CD4-positive, alpha-beta T cell treated with Interferon gamma for 1 hour (primary cell): ENCODE measurements at places on chromosomes 1 and 21.

GRCh38 chr1:54927472-54928240 lies 40.7 kb upstream of the DHCR24 start:
- no peak for DNase-seq

- peak; percentile 79 for DNase-seq
Observed at GRCh38 chr1:179025975-179026812, 500 bp downstream of the FAM20B start.

GRCh38 chr1:186568221-186568620 lies 107.3 kb upstream of the PDC start:
- no peak for DNase-seq

DNA sequence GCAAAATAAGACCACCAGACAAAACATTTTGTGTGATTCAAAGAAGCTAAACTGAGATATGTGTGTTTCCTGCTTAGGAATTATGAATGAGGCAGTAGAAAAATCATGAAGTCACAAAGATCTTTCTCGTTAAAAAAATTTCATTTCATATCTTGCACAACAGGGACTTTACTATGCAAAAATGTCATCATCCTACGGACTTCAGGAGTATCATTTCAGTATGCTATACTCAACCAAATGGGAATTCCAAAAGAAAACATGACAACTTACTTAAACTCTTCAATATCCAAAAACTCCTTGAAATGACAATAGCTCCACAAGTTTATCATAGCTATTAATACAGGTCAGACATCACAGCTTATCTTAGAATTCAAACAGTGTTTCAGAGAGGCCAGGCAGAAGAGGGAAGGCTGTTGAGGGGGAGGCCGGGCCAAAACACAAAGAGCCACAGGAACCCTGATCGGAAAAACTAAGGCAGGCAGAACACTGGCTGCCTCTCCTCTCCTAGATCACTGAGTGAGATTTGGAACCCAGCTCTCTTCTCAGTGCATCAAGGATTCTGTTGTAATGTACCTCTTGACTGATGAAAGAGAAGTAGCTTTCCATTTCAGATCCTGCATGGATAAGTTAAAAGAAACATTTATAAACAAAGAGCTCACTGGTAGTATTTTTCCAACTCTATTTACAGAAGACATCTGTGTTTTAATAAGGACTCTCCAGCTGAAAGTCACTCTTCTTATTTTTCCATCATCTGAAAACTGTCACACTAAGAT lies 66.9 kb downstream of the TESK2 start:
- no peak for DNase-seq

DNA sequence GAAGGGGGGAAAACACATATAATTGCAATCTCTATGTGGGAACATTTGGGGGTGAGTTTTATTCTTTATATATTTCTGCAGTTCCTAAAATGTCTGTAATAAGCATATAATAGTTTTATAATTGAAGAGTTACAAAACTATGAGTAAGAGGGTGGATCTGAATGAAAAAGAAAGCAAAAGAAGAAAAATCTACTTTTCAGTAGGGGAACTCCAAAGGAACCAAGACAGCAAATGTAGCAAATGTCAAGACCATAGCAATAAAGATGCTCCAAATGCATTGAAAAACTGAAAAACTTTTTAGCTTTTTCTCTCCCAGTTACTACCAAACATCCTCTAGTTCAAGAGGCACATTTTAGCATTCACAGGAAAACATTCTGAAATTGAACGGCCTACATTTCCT lies 434.8 kb downstream of the LMO4 start:
- no peak for DNase-seq

DNA sequence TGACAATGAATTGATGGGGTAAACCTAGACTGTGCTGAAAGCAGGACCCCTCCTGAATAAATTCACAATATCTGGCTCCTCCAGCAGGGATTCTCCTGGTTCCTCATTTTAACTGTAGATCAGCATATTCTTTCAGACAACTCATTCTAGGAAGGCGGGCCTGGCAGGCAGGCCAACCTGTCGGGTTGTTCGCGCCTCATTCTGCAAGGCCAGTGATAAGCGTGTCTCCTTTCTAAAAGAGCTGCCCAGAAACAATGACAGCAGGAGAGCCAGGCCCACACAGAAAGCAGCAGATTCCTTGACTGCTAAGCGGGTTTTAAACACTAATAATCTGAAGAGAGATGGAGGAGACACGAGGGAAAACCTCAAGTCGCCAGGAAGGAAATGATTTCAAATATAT lies 70.0 kb downstream of the NTPCR start:
- DNase-seq = no peak

DNA sequence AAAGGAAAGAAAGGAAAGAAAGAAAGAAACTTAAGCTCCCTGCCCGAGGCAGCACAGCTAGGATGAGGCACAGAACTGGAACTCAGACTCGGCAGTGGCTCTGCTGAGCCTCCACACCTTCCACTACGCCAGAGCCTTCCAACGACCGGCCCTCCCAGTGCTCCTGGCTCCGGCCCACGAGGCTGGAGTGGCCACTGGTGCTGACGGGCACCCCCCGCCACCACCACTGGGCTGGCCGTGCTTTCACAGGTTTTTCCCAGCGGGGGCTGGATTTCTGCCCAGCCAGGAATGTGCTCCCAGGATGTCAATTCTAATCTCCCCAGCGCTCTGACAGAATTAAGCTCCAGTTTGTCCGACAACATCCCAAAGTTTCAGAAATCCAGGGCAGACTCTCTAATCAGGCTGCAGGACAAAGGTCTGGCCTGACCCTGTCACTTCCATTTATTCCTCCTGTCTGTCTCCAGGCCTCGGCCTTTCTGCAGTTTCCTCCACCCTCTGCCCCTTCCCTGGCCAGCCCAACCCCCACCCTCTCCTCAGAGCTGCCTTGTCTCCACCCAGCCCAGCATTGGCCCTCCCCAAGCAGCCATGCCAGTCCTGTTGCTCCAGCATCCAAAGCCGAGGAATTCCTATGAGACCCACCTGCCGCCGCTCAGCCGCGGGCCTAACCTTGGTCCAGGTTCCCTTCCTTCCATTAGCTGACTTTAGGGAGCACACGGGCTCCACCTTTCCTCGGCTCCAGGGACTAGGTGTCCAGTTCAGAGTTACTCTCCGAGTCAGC lies 81.9 kb downstream of the CASZ1 start:
- no peak for DNase-seq

- no peak for DNase-seq
Observed at GRCh38 chr1:52402860-52403240, 1.4 kb downstream of the ORC1 start.

GRCh38 chr1:37537378-37537777 lies 16.7 kb downstream of the SNIP1 start:
- no peak for DNase-seq
